ENCODE measurements at places on chromosomes 3 and 15. TPM values are rescaled to one million over a fixed set of nuclear protein-coding genes. Genes with fewer than 3 reads are reported as not detected.

- peaks cover 5% of the 10 kb centered on the region for H3K27me3 ChIP-seq
- peaks cover 4% of the 10 kb centered on the region for H3K4me1 ChIP-seq
Observed at GRCh38 chr15:92617549-92618520, 37.7 kb downstream of the FAM174B start.

DNA sequence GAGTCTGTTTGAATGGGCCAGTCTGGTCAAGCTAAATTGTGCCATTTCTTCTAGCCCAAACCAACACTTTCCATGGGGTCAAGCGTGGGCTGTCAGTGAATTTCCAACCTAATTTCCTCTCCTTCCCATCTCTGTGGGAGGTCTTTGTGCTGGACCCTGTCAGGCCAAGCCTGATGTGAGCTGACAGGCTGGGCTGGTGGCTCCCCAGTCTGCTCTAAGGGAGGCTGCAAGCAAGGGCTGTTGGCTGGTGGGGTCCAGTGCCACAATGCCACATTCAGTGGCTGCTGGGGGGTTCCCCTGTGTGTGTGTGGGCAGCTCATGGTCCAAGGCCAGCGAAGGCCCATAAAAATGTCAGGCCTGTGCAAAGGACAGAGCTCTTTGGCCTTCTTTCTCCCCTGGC, 216.1 kb downstream of the OPA1 start:
- no peaks in the 10 kb centered on the region for H3K36me3 ChIP-seq
- H3K4me3 ChIP-seq: no peak overlapping the region
- H3K27me3 ChIP-seq: peaks cover 40% of the 10 kb centered on the region
- H3K27ac ChIP-seq: no peak overlapping the region

DNA sequence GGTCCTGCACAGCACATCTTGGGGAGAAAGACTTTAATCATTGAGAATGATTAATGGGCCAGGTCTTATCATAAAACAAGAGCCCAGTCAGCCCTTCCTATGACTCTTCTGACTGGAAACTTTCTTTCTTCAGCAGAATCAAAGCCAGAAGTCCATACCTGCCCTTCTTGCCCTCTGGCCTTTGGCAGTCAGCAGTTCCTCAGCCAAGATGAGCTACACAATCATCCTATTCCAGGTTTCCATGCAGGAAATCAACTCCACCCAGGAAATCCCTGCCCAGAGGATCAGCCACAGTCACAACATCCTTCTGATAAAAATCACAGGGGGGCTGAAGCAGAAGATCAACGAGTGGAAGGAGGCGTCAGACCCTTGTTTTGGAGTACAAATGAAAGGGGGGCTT, 26.9 kb downstream of the ZNF589 start:
- H3K4me3 ChIP-seq: no peak overlapping the region
- H3K27ac ChIP-seq: peak overlapping the region; percentile 76
- H3K4me1 ChIP-seq: peaks cover 30% of the 10 kb centered on the region
- no peak for DNase-seq
- no peaks in the 10 kb centered on the region for H3K27me3 ChIP-seq

GRCh38 chr15:100691321-100691720, 88.9 kb downstream of the ASB7 start:
- no peaks in the 10 kb centered on the region for H3K4me1 ChIP-seq
- no peak for DNase-seq
- H3K27me3 ChIP-seq: peaks cover 22% of the 10 kb centered on the region
- H3K4me3 ChIP-seq: no peak overlapping the region
- no peaks in the 10 kb centered on the region for H3K36me3 ChIP-seq
- H3K27ac ChIP-seq: no peak overlapping the region

DNA sequence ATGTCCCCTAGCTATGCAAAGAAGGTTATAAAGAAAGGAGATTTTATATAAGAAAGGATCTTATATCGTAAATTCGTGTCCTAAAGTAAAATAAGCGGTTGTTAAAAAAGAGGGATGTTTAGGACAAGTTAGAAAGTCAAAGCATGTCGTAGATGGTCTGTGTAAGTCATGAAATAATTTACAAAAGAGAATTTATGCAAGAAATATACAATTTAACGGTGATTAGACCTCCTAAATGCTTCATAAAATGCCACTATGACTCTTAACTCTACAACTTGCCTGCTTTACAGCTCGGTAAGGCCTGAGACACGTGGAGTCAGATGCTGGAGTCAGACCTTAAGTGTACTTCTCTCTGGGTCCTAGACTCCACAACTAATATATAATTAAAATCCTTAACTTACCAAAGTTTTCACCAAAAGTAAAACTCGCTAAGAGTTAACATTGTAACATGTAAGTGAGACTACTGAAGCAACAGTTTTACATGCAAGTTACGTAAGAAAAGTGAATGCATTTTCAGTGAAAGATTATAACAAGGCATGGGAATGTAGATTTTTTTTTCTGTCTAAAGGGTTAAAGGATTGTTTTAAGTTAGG, 13.3 kb upstream of the SRPRB start:
- DNase-seq: no peak
- no peak overlapping the region for H3K27ac ChIP-seq
- H3K36me3 ChIP-seq: peaks cover 3% of the 10 kb centered on the region
- H3K27me3 ChIP-seq: peaks cover 12% of the 10 kb centered on the region
- H3K4me3 ChIP-seq: no peak overlapping the region

DNA sequence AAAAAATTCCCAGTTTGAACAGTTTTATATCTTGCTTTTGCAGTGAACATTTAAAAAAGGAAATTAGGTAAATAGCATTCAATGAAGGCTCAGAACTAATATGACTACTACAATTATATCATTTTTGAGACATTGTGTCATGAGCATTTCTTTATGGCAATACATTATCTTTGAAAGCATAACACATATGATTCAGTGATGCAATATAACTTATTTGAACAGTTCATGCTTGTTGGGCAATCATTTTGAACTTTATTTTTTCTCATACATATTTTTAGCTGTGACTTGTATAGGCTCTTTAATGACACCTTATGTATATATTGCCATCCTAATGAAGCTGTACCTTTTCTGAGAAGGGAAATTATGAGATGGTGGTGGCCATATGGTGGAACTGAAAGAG, 828.6 kb upstream of the NR2F2 start:
- H3K4me3 ChIP-seq: no peak overlapping the region
- H3K4me1 ChIP-seq: peaks cover 5% of the 10 kb centered on the region
- no peaks in the 10 kb centered on the region for H3K36me3 ChIP-seq
- H3K27ac ChIP-seq: no peak overlapping the region
- no peaks in the 10 kb centered on the region for H3K27me3 ChIP-seq

GRCh38 chr3:100740207-100740606, 30.9 kb downstream of the TFG start:
- no peaks in the 10 kb centered on the region for H3K27me3 ChIP-seq
- no peak overlapping the region for H3K4me3 ChIP-seq
- no peak for DNase-seq
- H3K27ac ChIP-seq: no peak overlapping the region
- H3K4me1 ChIP-seq: peaks cover 9% of the 10 kb centered on the region
- H3K36me3 ChIP-seq: peaks cover 42% of the 10 kb centered on the region

- peaks cover 12% of the 10 kb centered on the region for H3K27me3 ChIP-seq
- H3K36me3 ChIP-seq: peaks cover 3% of the 10 kb centered on the region
- H3K27ac ChIP-seq: peak overlapping the region; percentile 92
- peak overlapping the region; percentile 64 for H3K4me3 ChIP-seq
Observed at GRCh38 chr3:46539443-46540005, 26.6 kb downstream of the LRRC2 start.

DNA sequence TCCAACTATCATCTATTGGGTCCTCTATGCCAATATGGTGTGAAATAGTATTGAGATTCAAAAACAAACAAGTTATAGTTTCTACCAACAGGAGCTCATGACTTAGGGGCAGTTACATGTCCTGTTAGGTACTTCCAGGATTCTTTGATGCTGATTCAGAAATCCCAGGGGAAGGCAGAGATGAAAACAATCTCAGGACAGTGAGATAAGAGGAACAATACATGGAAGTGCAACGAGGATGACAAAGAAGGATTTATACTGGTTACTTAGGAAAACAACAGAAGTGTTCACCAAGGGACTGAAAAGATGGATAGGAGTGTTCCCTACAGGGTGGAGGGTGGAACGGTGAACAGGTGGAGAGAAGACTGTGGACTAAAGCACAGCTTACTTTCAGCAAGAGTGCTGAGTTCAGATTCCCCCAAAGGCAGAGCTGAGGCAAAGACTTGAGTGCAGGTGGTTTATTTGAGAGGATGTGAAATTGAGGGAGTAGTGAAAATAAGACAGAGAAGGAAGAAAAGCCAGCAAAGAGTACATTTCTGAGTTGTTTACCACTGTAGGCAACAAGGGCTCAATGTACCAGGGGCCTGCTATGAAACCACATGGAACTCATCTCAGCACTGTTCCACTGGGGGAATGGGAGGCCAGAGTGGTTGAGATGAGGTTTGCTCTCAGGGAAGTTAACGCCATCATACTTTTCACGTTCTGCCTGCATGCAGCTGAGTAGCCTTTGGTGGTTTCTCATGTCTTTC, 68.1 kb downstream of the TRIM69 start:
- peaks cover 16% of the 10 kb centered on the region for H3K4me1 ChIP-seq
- H3K36me3 ChIP-seq: no peaks in the 10 kb centered on the region
- DNase-seq: no peak
- H3K27ac ChIP-seq: no peak overlapping the region

DNA sequence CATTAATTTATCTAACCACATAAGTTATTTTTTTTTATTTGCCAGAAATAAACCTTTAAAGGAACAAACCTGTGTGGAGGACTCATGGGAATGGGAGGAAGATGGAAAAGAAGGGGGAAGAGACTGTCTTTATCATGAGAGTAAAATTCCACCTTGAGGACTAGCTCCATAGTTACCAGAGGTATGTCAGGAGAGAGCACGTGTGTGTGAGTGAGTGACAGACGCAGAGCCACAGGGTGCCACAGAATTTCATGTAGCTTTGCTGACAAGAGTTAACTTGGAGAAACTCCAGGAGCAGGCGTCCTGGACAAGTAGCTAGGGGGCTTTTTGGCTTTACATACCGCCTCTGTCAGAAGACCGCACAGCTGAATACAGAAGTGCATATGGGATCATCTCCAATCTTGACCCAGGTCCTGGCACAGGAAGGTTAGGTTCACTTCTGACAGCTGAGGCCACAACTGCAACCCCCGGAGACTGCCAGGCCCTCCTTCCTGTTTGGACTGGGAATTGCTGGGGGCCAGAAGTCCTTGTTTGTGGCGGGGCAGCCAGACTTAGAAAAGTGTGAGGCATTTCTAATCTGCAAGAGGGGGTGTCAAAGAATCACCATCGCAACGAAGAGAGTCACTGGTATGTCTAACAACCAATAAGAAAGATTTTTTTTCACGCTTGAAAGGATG, 197.8 kb upstream of the TPM1 start:
- H3K27me3 ChIP-seq: peaks cover 14% of the 10 kb centered on the region
- H3K36me3 ChIP-seq: no peaks in the 10 kb centered on the region
- H3K4me3 ChIP-seq: no peak overlapping the region
- no peak overlapping the region for H3K27ac ChIP-seq
- no peaks in the 10 kb centered on the region for H3K4me1 ChIP-seq
- DNase-seq: no peak

- H3K4me3 ChIP-seq: no peak overlapping the region
- peaks cover 6% of the 10 kb centered on the region for H3K4me1 ChIP-seq
- peaks cover 9% of the 10 kb centered on the region for H3K27me3 ChIP-seq
- no peak overlapping the region for H3K27ac ChIP-seq
- H3K36me3 ChIP-seq: no peaks in the 10 kb centered on the region
Observed at GRCh38 chr15:22952796-22953579, 27.2 kb downstream of the CYFIP1 start.

DNA sequence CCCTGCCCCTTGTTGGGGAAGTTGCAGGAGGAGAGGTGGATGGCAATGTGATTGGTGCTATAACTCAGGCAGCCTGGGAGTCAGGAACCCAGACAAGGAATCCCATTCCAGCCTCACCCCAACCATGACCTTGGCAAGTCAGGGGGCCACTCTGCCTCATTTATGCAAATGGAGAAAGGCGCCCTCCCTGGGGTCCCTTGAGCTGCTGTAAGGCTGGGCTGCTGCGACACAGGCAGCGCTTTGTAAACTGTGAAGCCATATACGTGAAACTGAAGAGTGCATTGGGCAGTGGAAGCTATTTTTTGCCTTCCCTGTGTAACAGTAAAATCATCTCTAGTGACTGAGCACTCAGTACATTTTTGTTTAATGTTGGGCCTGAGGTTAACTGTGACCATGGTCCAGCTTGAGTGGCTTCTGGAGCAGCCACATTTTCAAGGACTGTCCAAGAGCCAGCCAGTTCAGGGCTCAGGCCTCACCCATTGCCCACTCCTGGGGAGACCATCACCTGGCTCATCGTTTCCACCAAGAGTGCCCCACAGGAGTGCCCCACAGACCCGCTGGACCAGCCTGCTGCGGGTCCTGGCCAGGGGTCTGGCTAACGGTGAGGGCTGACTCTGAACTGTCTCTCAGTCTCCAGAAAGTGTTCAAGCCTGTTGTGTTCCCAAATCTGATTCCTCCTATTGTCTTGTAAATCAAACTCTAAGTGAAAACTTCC, 27.9 kb downstream of the KIF7 start:
- no peaks in the 10 kb centered on the region for H3K4me1 ChIP-seq
- no peak overlapping the region for H3K27ac ChIP-seq
- no peaks in the 10 kb centered on the region for H3K27me3 ChIP-seq

DNA sequence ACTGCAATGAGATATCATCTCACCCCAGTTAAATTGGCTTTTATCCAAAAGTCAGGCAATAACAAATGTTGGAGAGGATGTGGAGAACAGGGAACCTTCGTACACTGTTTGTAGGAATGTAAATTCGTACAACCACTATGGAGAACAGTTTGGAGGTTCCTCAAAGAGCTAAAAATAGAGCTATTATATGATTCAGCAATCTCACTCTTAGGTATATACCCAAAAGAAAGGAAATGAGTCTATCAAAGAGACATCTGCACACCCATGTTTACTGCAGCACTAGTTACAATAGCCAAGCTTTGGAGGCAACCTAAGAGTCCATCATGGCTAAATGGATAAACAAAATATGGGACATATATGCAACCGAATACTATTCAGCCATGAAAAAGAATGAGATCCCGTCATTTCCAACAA, 68.0 kb upstream of the HES1 start:
- no peak overlapping the region for H3K27ac ChIP-seq
- no peak overlapping the region for H3K4me3 ChIP-seq
- H3K4me1 ChIP-seq: peaks cover 12% of the 10 kb centered on the region
- DNase-seq: no peak
- peaks cover 5% of the 10 kb centered on the region for H3K36me3 ChIP-seq

DNA sequence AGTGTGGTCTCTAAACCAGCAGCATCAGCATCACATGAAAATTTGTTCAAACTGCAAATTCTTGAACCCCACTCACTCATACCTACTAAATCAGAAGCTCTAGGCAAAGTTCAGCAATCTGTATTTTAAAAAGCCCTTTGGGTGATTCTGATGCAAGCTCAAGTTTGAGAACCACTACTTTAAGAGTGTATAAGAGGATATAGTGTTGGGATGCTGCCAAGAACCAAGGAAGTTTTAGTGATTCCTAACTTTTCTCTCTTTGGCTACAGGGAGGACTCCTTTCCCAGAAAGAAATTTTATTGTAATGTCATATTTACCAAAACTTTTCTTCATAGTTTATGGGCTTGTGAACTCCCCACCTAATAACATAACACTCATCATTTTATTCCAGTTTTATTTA, 422.2 kb downstream of the TBC1D5 start:
- peaks cover 18% of the 10 kb centered on the region for H3K4me1 ChIP-seq
- no peak overlapping the region for H3K4me3 ChIP-seq
- no peaks in the 10 kb centered on the region for H3K27me3 ChIP-seq
- DNase-seq: no peak

Gene C3orf22
- not detected for total RNA-seq

Gene MINAR1
- 0.99 TPM for total RNA-seq

Gene TRH
- not detected for total RNA-seq

Gene COL6A5
- 0.02 TPM for total RNA-seq

Gene CSPG5
- total RNA-seq: 0.21 TPM

Gene SH3GL3
- total RNA-seq: not detected

Gene CACNA2D3
- not detected for total RNA-seq

All from activated CD8-positive, alpha-beta memory T cell treated with anti-CD3 and anti-CD28 coated beads, Interleukin-2, amount 10 ng/mL, durations not matched to agents 7 days and 5 days (primary cell).